T1000 (cell line): ENCODE measurements at places on chromosomes 16 and 17.

DNA sequence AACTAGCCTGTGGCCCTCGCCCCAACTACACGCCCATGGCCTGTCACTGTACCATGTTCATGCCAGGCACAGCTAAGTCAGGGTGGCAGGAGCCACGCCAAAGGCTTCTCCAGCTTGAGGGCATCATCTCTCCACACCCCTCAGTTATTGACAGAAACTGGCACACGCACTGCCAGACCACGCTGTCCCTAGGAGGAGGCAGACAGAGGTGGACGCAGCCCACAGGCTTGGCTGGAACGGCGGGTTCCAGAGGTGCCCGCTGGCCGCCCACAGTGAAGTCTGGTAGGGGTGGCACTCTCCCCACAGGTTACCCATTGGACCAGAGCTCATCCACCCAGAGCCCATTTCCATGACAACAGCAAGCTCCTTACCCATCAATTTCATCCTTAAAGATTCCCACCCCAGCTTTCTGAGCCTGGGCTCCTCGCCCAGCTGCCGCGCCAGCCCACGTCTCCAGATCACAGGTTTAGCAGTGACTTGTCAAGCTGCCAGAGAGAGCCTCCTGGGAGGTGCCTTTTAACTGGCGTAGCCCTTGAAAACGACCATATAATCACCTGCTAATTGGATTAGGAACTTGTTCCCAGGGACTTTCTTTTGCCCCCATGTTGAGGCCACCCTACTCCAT lies 27.9 kb downstream of the RPRML start:
- DNase-seq = no peak

DNA sequence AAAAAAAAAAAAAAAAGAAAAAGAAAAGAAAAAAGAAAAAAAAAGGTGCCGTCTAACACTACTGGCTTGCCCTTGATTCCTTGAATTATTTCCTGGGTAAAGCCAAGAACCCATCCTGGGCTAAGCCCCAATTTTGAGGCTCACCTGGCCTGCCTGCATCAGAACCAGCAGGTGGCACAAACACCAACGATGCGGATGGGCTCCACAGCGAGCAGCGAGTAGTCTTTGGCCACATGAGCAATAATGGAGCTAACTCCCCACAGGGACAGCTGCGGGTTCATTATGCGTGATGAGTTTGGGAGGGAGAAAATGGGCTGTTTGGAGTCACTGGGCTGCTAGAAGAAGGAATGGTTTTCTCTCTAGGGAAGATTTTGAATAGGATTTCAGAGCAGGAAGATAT lies 91.1 kb downstream of the ASIC2 start:
- DNase-seq = no peak

GRCh38 chr16:11665071-11665491 lies 3.2 kb upstream of the SNN start:
- DNase-seq = no peak

GRCh38 chr17:19590451-19590850 lies 56.8 kb downstream of the SLC47A1 start:
- no peak for DNase-seq

GRCh38 chr16:11016524-11016988 lies 72.2 kb downstream of the CLEC16A start:
- DNase-seq = no peak

DNA sequence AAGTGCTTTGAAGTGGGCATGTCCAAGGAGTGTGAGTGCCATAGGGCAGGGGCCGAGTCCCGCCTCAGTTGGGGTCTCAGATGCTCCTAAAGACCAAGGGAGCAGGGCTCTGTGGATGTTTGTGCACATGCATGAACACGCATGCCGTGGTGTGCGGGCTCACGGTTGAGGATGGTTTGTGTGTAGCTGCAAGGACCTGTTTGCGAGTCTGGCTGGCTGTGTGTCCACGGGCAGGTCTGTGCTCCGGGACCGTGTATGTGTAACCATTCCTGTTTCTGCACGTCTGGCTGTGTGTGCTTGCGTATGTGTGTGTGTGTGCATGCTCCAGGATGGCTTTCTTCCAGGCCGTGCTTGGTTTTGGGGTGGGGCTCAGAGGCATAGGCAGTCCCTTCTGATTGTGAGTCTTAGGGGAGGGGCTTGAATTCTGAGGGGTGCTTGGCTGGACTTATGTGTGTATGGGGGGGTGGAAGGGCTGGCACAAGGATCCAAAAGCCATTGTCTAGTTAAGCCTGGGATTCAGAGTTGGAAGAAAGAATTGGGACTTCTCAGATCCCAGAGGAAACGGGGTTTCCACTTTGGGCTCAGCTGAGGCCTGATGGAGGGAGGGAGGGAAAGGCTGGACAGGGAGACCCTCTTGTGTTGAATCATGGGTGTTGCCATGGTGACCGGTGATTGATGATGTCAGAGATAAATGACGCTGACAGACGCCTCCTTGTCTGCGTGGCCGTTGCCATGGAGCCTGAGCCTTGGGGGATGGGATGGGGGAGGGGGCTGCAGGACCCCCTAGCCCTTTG lies 14.4 kb downstream of the GJD3 start:
- no peak for DNase-seq
